ENCODE measurements at places on chromosomes 5 and 9.
A peak's percentile ranks its signal among the peaks of the same experiment; 100 is the strongest.

DNA sequence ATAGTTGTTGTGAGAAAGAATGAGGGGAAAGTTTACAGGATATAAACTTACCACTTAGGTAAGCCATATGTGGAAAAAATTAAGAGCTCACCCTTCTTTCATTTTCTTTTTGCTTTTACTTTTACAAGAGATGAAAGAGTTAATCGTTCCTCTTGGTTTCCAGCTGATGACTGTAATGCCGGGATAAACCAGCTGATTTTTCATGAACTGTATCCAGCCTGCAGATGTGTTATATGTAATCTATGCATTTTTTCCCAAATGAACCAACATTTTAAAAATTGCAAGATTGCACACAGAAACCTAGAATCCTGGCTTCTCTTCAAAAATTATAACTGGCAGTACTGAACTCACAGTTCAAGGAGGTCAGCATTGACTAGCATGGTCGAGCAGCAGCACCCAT lies 185.9 kb downstream of the GRIA1 start:
- no peak for DNase-seq

DNA sequence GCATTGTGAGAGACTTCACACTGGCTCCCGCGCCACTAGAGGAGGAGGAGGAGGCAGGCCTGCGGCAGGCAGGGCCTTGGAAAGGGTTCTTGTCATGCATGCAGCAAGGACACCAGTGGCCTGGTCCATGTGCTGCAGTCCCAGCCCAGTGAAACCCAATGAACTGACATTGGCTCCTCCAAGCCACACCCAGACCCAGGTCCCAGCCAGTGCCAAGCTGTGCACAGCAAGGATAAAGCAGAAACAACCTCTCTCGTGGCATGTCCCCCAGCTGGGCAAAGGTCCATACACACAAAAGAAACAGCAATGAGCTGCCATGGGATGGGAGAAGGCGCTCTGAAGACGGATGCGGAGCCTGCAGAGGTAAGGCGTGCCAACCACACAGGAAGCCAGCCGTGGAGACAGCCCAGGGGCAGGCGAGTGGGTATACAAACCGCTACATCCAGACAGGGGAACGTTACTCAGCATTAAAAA lies 89.2 kb downstream of the SEMA4D start:
- no peak for DNase-seq

DNA sequence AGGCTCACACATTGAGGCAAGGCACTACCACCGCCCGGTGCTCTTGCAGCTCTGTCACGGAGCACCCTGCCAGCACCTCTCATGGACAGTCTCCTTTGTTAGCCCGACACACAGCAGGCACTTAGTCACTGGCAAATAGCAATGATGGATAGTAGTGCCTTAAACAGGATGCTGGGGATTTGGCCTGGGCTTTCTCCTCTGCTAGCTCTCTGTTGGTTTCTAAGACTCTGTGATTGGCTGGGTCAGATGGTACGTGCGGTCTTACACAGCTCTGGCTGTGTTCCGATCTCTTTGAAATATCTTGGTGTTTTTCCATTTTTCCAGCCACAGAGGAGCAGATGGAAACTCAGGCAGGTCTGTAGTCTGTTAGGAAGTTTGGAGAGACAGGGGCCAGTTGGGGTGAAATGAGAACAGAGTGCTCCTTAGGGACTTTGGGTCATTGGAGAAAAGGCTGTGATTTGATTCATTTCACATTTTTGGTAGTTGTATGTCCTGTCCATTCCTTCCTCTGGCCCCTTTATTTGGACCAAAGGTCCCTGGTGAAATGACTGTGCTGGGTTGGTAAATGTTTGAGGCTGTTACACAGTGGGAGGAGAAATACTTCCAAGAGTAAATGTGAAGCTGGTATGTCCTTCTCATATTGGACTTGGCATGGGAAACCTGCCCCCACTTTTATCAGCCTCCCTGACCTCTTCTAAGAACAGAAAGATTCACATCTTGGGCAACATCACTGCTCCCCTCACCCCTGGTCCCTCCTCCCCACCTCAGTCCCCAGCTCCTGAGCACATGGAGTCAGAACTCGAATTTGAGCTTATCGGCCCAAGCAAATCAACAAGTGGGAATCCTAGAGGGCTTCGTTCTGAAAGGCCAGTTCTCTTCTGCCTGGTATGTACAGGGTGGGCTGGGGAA lies 3.4 kb downstream of the SMIM3 start:
- peak; percentile 94 for DNase-seq

- DNase-seq = no peak
These were observed 617.6 kb downstream of the IRX1 start for GRCh38 chr5:4212981-4213819.

GRCh38 chr5:9681706-9682105 lies 51.6 kb upstream of the TAS2R1 start:
- no peak for DNase-seq

DNA sequence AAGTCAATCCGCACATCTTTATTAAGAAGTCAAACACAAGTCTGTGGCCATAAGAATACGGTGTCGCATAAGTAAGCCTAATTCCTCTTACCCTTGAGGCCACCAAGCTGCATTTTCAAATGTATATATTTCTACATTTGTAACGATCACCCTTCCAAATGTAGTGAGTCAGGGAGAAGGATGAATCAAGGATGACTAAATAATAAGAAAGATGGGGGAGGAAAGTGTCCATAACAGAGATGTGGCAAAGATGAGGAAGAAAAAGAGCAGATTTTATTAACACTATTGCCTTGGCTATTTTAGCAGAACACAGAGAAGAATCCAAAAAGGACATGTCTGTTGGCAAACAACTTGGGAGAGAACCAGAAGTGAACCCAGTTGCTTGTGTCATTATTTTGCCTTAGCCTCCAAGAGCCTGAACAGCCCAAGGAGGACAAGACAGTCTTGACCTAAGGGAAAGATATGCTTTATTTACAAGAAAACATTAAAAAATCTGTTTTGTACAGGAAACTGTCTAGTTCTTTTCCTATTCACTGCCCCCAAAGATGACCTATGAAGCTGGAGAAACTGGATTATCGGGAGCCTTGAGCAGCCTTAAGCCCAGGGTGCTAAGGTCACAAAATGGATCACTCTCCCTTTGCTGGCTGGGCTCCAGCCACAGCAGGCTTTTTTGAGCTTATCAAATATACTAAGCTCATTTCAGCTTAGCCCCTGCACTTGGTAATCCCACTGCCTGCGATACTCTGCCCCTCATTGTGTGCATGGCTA lies 101.5 kb downstream of the PLCXD3 start:
- DNase-seq = no peak

- no peak for DNase-seq
These were observed 37.3 kb upstream of the ZNF622 start for GRCh38 chr5:16502866-16503265.

DNA sequence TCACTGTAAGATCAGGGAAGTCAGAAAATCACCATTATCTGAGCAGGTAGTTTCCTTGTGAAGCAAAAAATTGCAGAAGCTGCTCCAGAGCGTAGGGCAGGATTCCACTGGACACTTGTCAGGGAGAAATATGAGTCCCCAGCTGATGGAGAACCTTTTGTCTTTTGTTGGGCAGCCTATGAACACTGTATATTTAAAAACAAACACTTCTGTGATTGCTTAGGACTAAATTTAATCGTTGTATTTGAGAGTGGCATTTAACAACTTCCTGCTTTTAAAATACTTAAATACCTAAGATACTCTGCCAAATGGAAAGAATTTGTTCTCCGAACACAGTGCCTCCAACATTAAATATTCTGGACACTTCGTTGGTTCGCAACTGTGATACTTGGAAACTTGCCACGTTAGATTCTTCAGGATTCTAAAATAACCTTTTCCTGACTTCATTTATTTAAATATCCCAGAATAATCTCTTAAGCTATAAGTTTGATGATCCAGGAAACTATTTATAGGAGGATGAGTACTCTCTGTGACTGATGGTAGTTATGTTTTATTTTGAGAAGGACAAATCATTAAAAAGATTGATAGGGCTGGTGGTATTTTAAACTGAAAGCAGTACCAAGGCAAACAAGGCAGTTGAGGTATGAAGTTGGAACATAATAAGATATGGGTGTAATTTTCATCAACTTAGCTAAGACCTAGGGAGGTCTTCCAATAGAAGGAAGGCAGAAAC lies 2.7 kb upstream of the HSPA4 start:
- DNase-seq = no peak

- no peak for DNase-seq
These were observed 5.0 kb downstream of the DPP7 start for GRCh38 chr9:137109250-137110146.

GRCh38 chr5:149437391-149438040 lies 58.4 kb upstream of the IL17B start:
- no peak for DNase-seq

All from HFF-Myc (cell line).